ENCODE measurements at places on chromosomes 7 and 10.

DNA sequence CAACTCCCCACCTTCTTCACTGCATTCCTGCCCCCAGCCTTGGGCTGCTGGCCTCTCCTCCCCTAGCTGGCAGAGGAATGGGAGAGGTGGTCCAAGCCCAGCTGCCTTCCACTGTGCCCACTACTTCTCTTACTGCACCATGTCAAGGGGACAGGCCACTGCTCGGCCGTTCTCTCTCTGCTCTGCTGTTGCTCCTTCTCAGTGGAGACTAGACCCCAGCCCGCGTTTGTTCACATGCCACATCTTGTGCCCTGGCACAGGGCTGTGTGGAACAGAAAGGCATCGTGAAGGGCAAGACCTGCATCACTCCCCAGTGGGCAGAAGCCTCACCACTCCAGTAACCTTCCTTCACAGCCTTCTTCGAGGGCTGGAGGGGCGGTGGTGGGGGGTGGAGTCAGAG, 711 bp upstream of the CDHR3 start:
- DNase-seq: no peak

- DNase-seq: peak; percentile 78
Measured at GRCh38 chr10:59047180-59047579, 129.3 kb upstream of the PHYHIPL start.

- no peak for DNase-seq
Measured at GRCh38 chr10:128422190-128422589, 296.0 kb upstream of the MKI67 start.

DNA sequence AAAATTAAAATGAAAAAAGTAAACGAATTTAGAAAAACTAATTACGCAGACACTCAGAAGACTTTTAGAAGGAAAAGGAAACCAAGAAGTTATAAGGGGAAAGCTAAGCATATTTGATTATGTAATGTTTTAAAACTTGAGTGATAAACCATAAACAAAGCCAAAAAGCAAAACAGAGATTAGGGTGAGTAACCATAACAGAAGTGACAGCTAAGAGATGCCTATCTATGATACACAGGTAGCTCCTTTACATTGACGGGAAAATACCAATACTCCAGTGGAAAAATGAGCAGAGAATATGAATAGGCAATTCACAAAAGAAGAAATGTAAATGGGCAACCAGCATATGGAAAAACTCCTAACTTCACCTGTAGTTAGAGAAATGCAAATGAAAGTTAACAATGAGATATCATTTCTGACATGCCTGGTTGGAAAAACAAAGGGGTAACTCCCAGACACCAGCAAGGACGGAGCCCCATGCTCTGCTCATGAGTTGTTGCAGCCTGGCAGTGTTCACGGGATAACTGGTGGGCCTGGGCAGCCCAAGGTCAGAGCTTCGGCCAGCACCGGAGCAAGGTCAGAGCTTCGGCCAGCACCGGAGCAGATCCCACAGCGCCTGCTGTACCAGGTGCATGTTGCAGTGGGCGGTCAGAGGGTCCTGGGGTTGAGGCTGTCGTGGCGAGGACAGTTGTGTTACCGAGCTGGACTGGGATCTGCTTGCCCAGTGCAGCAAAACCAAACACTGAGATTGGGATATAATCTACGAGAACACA, 58.9 kb downstream of the ALOX5 start:
- DNase-seq: no peak

- no peak for DNase-seq
Measured at GRCh38 chr7:3432911-3433310, 131.9 kb downstream of the SDK1 start.

GRCh38 chr10:94879214-94879613, 59.2 kb upstream of the CYP2C9 start:
- DNase-seq: no peak

- DNase-seq: no peak
Measured at GRCh38 chr10:15313047-15313446, 58.0 kb downstream of the FAM171A1 start.

DNA sequence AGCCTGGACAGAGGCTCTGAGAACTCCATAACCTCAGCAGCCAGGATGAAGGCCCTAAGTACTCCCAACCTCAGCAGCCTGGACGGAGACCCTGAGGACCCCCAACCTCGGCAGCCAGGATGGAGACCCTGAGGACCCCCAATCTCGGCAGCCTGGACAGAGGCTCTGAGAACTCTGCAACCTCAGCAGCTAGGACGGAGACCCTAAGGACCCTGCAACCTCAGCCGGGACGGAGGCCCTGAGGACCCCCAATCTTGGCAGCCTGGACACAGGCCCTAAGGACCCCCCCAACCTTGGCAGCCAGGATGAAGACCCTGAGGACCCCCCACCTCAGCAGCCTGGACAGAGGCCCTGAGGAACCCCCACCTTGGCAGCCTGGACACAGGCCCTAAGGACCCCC, 16.5 kb downstream of the RRP12 start:
- no peak for DNase-seq

DNA sequence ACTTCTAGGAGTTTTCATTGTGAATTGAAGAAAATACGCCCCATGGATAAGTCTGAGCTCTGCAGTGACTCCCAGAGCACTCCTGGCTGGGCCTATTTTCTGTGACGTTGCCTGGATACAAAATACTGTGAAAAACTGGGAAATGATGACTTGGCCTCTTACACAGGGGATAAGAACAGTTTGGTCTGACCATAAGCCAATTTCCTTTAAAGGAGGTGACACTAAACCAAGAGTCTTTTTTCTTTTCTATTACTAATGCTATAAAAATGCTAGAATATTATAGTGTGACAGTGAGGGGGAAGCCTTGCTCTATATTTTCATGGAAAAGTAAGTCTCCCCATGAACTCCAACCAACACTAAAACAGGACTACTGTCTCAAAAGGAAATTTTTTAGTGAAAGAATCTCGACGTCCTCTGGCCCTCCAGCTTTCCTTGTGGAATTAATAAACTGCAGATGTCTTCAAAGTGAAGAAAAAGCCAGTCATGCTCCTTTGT, 45.5 kb downstream of the MYOF start:
- DNase-seq: no peak

GRCh38 chr7:36360244-36360643, 29.4 kb upstream of the ANLN start:
- no peak for DNase-seq

DNA sequence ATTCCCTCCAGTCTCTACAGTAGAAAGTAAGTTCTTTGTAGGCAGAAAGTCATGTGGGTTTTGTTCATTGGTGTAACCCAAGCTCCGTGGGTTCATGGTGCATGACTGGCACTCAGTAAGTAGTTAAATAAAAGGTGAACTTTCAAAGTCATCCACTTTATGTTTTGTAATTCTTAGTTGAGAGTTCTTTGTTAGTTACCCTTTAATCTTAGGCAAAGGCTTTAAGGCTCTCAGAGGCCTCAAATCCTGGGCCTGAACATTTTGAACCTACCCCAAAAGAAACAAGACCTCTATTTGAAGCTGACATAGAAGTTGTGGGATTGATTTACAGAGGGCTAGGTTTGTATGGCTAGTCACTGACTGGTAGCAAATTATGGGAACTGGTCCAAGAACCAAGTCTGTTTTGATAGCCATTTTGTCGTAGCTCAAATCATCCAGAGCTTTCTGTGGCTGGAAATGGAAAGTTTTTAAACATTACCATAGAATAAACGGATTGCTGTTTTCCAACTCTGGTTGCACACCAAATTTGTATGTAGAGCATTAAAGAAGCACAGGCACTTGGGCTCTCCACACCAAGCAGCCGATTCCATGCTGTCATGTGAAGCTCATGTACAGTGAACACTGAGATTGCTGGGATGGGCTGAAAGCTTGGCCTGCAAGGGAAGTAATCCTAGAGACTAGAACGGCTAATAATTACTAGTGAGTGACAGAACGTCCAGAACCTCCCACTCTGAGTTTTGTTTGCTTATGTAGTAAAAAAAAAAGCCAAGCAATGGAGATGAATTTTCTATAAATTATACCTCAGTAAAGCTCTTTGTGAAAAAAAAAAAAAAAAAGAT, 53.5 kb downstream of the DENND11 start:
- no peak for DNase-seq

- no peak for DNase-seq
Measured at GRCh38 chr7:94012746-94013145, 8.6 kb upstream of the BET1 start.

DNA sequence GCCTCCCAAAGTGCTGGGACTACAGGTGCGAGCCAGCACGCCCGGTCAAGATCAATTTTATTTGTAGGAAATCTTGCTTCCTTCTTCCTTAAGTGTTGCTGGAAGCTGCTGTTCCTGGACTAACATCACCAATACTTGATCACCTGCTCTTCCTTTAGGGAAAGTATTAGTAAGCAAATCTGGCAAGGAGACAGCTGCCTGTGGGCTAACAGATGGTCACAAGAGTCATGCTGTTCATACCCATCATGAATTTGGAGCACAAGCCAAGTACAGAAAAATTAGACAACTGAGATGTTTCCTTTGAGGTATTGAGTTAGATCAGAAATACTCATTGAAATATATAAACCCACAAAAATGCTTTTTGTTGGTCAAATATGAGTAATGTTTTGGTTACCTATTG, 27.9 kb downstream of the BAIAP2L1 start:
- no peak for DNase-seq

DNA sequence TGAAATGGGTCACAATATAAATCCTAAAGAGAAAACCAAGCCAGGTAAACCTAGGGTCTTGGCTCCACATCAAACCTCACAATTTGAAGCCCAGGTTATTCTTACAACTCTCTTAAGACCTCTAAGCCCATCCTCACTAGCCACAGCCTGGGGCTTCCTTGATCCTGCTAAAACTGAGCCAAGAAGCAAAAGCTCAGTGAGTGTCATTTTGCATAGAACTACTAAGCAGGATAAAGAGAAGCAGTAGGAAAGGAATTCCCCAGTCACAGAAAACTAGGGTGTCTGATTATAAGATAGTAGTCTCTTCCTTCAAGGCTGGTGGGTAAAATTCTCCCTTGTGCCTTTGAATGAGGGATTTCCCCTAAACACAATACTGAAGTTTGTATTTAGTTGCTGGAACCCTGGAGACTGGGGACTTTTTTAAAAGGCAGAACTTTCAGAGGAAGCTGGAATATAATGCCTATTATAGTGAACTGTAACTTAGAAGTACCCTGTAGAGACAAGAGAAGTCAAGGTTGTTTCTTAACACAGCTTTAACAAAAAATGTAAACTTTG, 196.6 kb upstream of the KIAA1217 start:
- no peak for DNase-seq

Measured in COR-L47 (cell line).